ENCODE measurements at places on chromosomes 1 and 21.

GRCh38 chr1:28229089-28229488 lies 3.7 kb downstream of the DNAJC8 start:
- no peak for DNase-seq

DNA sequence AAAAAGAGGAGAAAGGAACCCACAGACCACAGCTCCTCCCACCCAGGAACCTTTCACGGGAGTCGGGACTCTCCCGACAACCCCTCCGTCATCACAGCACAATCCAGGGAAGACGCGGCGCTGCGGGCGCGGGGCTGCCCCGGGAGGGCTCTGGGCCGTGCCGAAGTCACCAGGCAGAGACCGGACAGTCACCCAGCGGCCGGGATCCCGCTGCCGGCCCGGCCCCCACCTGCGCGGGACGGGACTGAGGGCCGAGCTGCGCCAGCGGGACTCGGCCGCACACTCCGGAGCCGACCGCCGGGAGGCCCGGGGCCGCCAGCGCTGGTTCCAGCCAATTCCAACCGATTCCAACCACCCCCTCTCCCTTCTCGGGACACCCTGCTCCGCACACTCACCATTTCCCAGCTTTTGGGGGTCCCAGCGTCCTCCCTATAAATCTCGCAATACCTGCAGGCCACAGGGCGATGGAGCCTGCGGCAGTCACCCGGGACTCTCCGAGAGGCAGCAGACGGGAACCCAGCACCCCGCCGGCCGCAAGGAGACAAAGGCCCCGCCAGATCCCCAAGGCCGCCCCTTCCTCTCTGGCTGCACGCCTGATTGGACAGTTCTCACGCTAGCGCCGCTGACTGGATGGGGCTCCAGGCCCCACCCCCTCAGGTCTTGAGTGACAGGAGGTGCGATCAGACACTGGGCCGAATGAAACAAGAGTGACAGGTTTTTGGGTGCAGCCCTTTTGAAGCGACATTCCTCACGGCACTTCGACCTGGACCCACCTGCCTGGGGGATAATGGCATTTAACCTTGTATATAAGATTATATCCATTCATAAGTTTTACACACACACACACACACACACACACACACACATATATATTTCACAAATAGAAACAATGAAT lies at the start of gene ZNF695:
Gene ZNF695 (minus strand): TSS at position 547 of the 895 bp plus-strand sequence. CDS start 149 bp downstream, at position 398.
- peak; percentile 34 for DNase-seq

- no peak for DNase-seq
These were observed 39.9 kb upstream of the GBP5 start for GRCh38 chr1:89312572-89312971.

GRCh38 chr1:8214501-8215173 lies 103.3 kb upstream of the SLC45A1 start:
- no peak for DNase-seq

DNA sequence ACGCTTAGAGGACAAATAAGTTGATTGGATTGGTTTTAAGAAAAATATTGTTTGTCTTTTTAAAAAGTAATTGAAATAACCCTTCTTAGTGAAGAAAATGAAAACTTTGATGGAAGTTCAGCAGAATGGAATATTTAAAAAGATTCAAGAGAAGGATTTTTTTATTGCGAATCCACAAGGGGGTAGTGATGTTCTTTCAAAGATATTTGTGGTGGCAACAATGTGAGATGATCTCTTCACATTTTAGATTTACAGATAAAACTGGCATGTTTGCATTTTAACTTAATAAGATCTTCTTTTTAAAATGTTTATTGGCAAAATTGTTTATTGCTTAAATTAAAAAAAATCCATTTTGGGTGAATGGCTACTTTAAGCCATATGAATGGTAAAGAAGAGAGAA lies 8.9 kb downstream of the CAMTA1 start:
- DNase-seq: no peak

DNA sequence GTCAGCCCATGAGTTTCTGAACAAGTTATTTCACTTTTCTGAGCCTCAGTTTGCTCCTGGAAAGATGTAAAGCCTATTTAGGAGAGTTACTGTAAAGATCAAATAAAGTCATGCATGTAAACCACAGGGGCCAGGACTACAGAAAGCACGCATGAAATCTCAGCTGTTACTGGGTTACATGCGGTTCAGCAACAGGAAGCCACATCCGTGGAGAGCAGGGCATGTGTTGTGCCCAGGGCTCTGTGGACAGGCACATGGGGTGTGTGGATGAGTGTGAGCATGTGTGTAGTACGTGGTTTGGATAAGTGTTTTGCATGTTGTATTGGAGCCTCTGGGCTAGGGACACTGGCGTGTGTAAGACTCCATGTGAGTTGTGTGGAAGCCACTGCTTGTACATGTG lies 2.2 kb upstream of the EPHA2 start:
- peak; percentile 15 for DNase-seq
